ENCODE measurements at places on chromosomes 4 and X. TPM values are rescaled to one million over a fixed set of nuclear protein-coding genes. Genes with fewer than 3 reads are reported as not detected.

- no peak overlapping the region for H3K27ac ChIP-seq
- no peak for DNase-seq
- H3K4me3 ChIP-seq: no peak overlapping the region
- H3K36me3 ChIP-seq: no peaks in the 10 kb centered on the region
These were observed 56.6 kb downstream of the SPATA18 start for GRCh38 chr4:52107745-52108144.

GRCh38 chr4:88841635-88842034, 144.0 kb upstream of the NAP1L5 start:
- H3K4me3 ChIP-seq: no peak overlapping the region
- no peak overlapping the region for H3K27ac ChIP-seq
- peaks cover 6% of the 10 kb centered on the region for H3K4me1 ChIP-seq
- no peak for DNase-seq
- no peaks in the 10 kb centered on the region for H3K27me3 ChIP-seq

UCHL1 gene
- 3.5 TPM for polyA plus RNA-seq

PPP1R3F gene
- 3.0 TPM for polyA plus RNA-seq
